Liver (tissue), 10 donors: ENCODE measurements at places on chromosomes 3 and 15. TPM values are rescaled to one million over a fixed set of nuclear protein-coding genes. Genes with fewer than 3 reads are reported as not detected.

EXD1 gene
- not detected for total RNA-seq

- no peak for DNase-seq
Measured at GRCh38 chr3:128067489-128067888, 15.3 kb downstream of the SEC61A1 start.

DNA sequence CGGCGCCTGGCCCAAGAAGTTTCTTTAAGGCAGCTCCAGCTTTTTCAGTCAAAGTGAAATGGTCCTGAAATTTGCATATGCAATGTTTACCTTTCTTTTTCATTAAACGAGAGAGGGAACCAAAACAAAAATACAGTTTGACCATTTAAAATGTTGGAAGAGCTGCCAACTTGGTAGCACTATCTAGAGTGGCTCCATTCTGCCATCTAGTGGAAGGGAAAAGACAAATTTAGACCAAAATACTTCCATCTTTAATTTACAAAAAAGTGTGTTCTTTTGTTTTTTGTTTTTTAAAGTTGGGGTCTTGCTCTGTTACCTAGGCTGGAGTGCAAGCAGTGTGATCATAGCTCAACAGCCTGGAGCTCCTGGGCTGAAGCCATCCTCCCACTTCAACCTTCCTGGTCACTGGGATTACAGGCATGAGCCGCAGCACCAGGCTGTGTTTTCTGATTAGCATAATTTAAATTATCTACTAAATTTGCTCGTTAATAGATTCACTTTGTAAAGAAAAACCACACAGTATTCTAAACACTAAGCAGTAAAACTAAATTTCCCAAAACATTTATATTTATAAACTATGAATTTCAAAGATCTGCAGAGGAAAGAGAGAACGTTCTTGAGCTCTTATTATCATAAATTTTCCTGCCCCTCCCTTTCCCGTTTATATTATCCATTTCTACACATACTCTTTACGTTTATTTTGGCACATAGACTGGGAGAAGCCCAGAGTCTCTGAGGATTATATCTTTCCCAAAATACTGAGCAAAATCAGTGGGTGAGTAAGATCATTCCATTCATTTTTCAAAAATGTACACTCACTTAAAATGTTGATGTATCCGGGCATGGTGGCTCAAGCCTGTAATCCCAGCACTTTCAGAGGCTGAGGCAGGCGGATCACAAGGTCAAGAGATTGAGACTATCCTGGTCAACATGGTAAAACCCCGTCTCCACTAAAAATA lies 15.4 kb upstream of the RFC4 start:
- DNase-seq = no peak

DNA sequence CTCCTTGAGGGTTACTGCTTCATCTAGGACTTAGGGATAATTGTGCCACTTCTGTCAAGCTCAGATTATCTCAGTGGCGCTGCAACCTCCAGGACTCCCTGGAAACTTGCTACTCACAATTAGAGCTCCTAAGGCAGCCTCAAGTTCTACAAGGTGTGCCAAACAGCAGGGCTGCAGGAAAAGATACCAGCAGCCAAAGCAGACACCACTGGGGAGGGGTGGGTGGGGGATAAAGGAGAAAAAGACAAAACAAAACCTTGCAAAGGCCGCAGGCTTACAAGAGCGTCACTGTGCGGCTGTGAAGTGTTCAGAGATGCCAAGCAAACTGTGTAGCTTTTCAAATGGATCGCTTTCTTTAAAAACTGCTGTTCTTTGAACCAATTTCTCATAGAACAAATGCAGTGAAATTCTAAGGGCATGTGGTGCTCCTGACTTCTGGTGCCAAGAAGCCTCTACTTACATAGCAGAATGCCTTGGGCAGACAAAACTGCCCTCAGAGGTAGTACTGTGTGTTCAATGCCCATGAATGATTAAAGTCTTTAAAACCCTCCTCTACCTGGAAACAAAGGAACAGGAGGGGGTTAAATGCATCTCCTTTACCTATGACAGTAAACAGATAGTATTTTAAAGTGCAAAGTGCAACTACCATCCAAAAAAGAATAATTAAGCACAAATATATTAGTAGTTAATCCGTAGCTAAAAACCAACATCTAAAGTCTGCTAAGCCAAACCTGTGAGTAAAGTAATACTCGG lies 353.4 kb downstream of the FOXP1 start:
- no peak for DNase-seq

- no peak for DNase-seq
Measured at GRCh38 chr3:149744151-149744550, 8.1 kb downstream of the COMMD2 start.

DNA sequence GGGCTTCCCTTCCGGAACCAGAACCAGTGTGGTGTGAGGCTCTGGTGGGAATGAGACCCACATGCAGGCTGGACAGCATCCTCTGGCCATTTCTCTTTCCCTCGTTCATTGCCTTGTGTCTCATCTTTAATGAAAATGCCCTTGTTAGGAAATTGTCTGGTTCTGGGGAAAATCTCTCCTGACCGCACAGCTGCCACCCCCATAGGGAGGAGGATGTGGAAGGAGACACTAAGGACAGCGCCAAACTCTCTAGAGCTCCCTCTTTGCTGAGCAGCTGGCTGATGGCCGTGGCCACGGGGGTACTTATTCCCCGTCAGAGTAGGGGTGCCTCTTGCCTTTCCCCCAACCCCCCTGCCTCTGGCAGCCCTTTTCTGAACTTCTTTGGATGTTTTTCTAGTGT lies 297.6 kb upstream of the C2CD4B start:
- no peak for DNase-seq

- no peak for DNase-seq
Measured at GRCh38 chr15:71056111-71056510, 59.2 kb upstream of the THSD4 start.

NR2E3 gene
- total RNA-seq = not detected

SCAANT1 gene
- total RNA-seq = not detected

GRCh38 chr3:20222274-20222673 lies 36.3 kb upstream of the SGO1 start:
- DNase-seq = no peak

GRCh38 chr3:123881771-123882170 lies 2.4 kb downstream of the MYLK start:
- DNase-seq = no peak

DNA sequence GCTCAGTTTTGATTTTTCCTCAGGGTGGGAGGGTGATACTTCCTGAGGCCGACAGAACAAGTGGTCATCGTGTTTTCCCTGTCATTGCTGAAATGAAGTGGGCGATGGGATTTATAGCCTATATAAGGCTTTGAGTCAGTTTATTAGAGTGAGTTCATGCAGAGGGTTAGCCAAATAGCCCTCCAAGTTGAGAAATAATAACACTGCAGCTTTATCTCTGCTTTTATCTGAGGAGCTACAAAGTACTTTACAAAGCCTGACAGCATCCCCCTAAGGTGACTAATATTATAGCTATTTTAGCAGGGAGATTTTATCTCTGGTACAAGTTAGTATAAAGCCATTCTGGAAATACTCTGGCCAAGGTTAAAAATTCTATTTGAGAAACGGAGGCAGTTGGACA lies 389.6 kb downstream of the MFSD1 start:
- DNase-seq = no peak

FOXB1 gene
- not detected for total RNA-seq
